Activated naive CD8-positive, alpha-beta T cell treated with anti-CD3 and anti-CD28 coated beads, Interleukin-2, amount 10 ng/mL, durations not matched to agents 7 days and 5 days (primary cell): ENCODE measurements at places on chromosomes 2 and 18. TPM values are rescaled to one million over a fixed set of nuclear protein-coding genes. Genes with fewer than 3 reads are reported as not detected.

Gene SLC1A4
- total RNA-seq, result 27.0 TPM

Gene RAX
- total RNA-seq, result not detected

DNA sequence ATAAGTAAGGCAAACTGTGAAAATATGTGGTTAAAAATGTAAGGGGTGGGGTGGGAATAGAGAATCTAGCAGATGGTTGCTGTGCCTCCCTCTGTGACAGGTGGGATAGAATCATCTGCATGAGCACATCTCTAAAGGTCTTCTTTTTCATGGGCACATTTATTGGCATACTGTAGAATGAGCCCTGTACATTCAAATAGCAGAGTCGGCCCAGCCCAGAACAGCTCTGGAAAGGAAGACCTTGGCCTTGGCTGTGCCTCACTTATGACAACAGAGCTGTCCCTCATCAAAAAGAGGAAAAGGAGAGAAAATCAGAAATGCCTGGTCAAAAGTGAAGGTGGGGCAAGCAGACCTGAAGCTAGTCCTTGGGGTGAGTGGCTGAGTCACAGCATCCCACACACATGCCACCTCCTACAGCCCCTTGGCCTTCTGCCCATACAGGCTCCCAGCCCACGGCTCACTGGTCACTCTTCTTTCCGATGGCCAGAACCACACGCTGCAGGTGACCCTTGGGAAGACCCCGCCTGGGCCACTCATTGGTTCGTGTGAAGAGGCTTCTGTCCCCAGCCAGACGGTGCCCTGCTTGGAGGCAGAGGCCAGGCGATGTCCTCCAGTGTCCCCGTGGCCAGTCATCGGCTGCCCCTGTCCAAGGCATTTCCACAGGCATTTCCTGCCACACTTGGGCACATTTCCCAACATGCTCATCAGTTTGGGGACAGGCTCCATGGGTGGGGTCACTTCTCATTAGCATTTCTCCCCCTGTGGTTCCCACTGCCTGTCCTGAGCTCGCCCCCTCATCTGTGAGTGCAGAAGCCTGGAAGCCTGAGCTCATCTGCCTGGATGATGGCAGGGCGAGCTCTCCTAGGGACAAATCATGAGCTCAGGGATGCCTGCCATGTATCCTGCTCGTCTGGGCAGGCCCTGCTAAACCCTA is 113.6 kb downstream of the MCFD2 start:
- DNase-seq, result no peak

DNA sequence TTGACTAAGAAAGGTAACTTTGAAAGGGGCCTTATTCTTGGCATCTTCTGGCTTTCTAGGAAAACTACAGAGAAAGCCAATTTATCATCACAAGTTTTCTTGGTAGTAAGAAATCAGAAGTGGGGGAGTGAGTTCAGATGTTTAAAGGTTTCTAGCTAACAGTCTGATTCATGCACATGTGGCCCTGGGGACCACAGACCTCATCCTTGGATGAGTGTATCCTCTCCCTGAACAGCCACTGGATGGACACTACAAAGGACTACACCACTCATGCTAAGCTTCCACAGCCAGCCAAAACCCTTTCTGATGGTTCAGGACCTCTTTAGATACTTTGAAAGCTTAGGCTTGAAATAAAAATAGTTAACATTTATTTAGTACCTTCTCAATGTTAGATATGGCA is 218.3 kb upstream of the STK17B start:
- DNase-seq, result no peak

- DNase-seq, result no peak
These were observed 15.4 kb downstream of the SDC1 start for GRCh38 chr2:20209373-20210109.

Gene TRABD2A
- 85.5 TPM for total RNA-seq

DNA sequence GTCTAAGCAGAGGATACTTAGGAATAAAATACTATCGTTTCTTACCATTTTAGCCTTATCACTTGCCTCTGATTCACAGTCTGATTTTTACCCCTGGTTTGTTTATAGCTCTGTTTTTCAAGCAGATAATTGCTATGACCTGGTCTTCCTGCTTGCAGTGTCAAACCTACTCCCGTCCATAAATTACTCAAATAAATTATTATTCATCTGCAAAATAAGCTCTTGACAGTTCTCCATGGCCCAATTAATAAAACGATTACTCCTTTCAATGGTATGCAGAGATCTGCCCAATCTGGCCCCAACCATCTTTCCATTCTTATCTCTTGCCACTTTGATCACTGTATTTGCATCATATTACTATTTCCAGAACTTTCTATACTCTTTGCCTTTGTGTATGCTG is 354.0 kb downstream of the CCDC85A start:
- DNase-seq, result no peak

- no peak for DNase-seq
These were observed 38.8 kb upstream of the SMAD7 start for GRCh38 chr18:48989304-48990303.

Gene ARHGEF4
- total RNA-seq, result 3.7 TPM

Gene ELOA2
- not detected for total RNA-seq

Gene COL3A1
- not detected for total RNA-seq
